ENCODE measurements at places on chromosomes 4 and X. TPM values are rescaled to one million over a fixed set of nuclear protein-coding genes. Genes with fewer than 3 reads are reported as not detected.

The PRDM8 gene
- total RNA-seq, result 8.0 TPM

The TBC1D1 gene
- total RNA-seq, result 53.6 TPM

The SULT1E1 gene
- total RNA-seq, result not detected

The GASK1B gene
- total RNA-seq, result not detected

The FGA gene
- not detected for total RNA-seq

The VSIG1 gene
- total RNA-seq, result 9.0 TPM

The TIMM8A gene
- total RNA-seq, result 17.2 TPM

The GLRA3 gene
- not detected for total RNA-seq

The MAGEB1 gene
- not detected for total RNA-seq

The CNGA2 gene
- not detected for total RNA-seq

The ZAR1 gene
- total RNA-seq, result not detected

The MEPE gene
- total RNA-seq, result not detected

The GPC3 gene
- 0.59 TPM for total RNA-seq

The CT55 gene
- not detected for total RNA-seq

The ARHGAP24 gene
- not detected for total RNA-seq

The JADE3 gene
- total RNA-seq, result 1.1 TPM

The ADGRA3 gene
- total RNA-seq, result 14.0 TPM

The CACNA1F gene
- total RNA-seq, result 0.14 TPM

The SAGE1 gene
- total RNA-seq, result not detected

The PCDH19 gene
- total RNA-seq, result not detected

The FBXL5 gene
- 37.3 TPM for total RNA-seq

The HDX gene
- 2.6 TPM for total RNA-seq

The ZBED1 gene
- 40.7 TPM for total RNA-seq

The IL3RA gene
- 18.4 TPM for total RNA-seq

The IL2RG gene
- 503 TPM for total RNA-seq

The CT47C1 gene
- not detected for total RNA-seq

The THOC2 gene
- total RNA-seq, result 87.3 TPM

The SLC2A9 gene
- 3.2 TPM for total RNA-seq

The NPY1R gene
- not detected for total RNA-seq

The RNF113A gene
- 29.9 TPM for total RNA-seq

The KLHL13 gene
- total RNA-seq, result 0.25 TPM

The FOXR2 gene
- total RNA-seq, result not detected

The DGAT2L6 gene
- not detected for total RNA-seq

The FAM47E gene
- total RNA-seq, result not detected

The GPRASP1 gene
- total RNA-seq, result 0.48 TPM

The XK gene
- total RNA-seq, result 0.23 TPM

The EDA gene
- 0.25 TPM for total RNA-seq

The ZDHHC9 gene
- 5.0 TPM for total RNA-seq

The EPHA5 gene
- total RNA-seq, result not detected

The RHOXF2B gene
- total RNA-seq, result not detected

The C4orf17 gene
- total RNA-seq, result not detected

The CFP gene
- total RNA-seq, result 19.3 TPM

The PPBP gene
- not detected for total RNA-seq

The SSX4 gene
- total RNA-seq, result not detected

The GABRE gene
- total RNA-seq, result not detected

The RHOH gene
- total RNA-seq, result 127 TPM

The EDA2R gene
- 4.2 TPM for total RNA-seq

The TENM3 gene
- not detected for total RNA-seq

The GALNT7 gene
- total RNA-seq, result 21.2 TPM

The TCEAL7 gene
- not detected for total RNA-seq

The EFHC2 gene
- 0.27 TPM for total RNA-seq

The ETDB gene
- not detected for total RNA-seq

The NLGN4X gene
- total RNA-seq, result not detected

The DCLK2 gene
- 0.27 TPM for total RNA-seq

The HSFX2 gene
- total RNA-seq, result 0.52 TPM

The SPANXD gene
- total RNA-seq, result not detected
